ENCODE measurements at places on chromosomes 2 and 18.

DNA sequence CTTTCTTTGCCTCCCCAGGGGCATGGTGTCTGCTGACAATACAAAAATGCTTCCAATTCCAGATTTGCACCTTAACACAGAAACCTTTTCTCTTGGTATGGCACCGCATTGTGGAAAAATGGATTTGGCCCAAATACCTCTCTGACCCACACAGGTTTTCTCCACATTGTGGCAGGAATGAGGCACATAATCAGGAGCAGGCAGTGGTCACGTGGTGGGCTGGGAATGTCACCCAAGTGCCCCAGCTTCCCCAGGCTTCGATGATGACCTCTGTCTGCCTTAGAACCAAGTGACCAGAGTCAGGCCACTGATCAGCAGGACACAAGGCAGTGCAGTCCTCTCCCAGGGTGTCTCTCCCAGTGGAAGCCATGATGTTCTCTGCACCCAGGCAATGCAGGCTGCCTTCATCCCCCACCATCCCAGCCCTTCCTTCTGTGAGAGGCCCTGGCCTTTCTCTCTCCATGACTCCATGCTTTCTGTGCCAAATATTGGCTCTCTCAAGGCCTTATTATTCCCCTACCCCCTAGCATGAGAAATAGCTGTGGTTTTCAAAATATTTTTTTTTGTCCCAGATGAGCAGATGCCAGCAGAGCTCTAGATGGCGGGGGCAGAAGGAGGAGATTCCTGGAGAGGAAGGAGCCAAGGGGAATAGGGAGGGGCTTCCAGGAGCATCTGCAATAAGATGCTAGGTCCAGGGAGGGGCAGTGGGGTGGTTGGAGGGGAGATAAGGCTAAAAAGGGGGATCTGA is 198.9 kb downstream of the ACKR3 start:
- DNase-seq = no peak

- DNase-seq = no peak
Measured at GRCh38 chr2:67581751-67582150, 184.6 kb downstream of the ETAA1 start.

GRCh38 chr18:22844190-22844589 is 88.9 kb upstream of the RBBP8 start:
- no peak for DNase-seq

GRCh38 chr18:41012194-41012593 is 942.8 kb upstream of the PIK3C3 start:
- DNase-seq = no peak

DNA sequence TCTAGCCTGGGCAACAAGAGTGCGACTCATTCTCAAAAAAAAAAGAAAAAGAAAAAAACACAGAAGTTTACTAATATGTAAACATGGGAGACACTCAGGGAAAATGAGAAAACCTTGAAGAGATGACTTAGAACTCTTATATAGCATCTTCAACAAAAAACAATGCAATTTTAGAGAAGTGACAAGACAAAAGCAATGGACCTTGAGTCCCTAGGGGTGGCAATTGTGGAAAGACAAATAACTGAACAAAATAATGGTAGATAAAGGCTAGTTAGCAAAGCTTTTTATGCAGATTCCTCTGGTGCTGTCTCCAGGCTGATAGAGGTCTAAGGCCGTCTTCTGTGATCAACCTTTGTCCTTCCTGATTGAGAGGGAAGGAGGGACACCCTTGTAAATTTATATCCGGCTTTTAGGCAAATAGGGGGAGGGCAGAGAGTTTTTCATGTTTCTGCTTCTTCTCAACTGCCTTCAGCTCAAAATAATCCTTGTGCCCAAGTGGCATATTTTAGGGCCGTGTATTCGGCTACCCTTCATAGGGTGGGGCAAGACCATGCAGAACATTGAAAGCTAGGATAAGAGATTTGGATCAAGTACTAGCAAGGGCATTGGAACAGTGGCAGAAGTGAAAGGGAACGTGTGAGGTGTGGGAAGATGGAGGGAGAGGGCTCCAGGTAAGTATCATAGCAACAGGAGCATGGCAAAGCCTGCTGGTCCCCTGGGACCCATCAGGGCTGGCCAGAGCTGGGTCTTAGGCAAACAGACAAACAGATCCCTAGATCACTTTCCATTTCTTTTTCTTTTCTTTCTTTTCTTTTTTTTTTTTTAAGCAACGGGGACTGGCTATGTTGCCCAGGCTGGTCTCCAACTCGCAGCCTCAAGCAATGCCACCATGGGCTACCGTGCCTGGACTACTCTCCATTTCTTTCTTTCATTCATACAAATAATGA is 116.2 kb upstream of the STPG4 start:
- no peak for DNase-seq

Measured in D721Med (cell line).